ENCODE measurements at places on chromosomes 16 and 17.

GRCh38 chr17:32253117-32253611 is 12.5 kb upstream of the RHBDL3 start:
- DNase-seq, result no peak

GRCh38 chr17:79572136-79572925 is 38.5 kb downstream of the RBFOX3 start:
- DNase-seq, result no peak

GRCh38 chr17:70912716-70913485 is 743.6 kb downstream of the KCNJ2 start:
- no peak for DNase-seq

DNA sequence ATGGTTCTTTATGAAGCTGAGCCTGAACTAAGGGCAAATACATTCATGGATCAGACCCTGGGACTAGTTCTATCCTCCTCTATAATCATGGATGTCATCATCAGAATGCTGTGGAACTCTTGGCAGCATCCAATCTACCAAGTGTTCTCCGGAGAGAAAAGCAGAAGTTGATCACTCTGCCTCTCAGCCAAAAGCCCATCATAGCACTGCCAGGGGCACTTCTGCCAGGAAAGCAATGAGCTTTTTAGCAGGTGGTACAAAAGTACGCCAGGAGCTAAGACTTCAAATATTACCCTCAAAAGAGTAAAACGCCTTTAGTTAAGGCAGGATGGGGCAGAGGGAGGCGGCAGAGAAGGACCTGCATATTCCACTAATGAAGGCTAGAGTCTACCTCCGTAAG is 279.0 kb downstream of the SLC39A11 start:
- no peak for DNase-seq

All from cortex of kidney (tissue), 1 donor.